ENCODE measurements at places on chromosomes 5 and 9.

DNA sequence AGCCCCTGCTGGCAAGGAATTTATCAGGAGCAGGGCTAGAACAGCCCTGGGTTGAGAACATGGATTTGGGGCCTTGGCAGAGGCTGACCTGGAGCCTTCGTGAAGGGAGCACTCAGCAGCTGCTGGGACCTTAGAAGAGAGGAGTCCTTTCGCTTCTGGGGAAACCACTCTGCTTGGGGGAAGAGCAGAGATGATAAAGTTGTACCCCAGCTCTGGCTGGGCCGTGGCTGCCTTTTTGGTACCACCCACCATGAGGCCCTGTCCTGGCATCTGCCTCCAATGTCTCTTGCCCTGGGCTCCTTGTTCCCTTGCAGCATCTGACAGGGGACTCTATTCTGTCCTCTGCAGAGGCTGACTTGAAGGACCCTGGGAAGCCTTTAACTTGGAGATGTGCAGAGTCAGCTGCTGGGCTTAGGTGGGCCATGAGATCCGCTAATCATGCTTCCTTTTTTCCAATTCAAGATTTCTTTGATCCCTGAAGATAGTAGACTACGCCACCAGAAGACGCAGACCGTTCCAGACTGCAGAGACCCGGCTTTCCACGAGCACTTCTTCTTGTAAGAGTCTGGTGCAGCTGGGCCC is 20.2 kb downstream of the RGS3 start:
- no peak for DNase-seq

- DNase-seq, result no peak
Observed at GRCh38 chr9:93087971-93088655, 7.9 kb upstream of the CARD19 start.

DNA sequence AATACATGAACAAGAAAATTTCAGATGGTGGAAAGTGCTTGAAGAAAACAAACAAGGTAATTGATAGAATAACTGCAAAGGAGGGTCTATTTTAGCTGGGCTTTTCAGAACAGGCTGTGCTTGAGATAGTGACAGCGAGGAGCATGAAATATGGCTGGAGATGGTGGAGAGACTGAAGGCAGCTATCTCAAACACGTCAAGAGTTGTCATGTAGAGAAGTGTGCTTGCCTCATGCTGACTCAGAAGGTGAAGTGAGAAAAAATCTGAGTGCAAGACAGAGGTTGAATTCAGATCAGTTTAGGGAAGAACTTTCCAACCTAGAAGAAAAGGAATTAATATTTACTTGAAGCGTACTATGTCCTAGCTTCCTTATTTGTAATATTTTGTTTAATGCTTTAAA is 115.5 kb upstream of the RANBP3L start:
- no peak for DNase-seq

DNA sequence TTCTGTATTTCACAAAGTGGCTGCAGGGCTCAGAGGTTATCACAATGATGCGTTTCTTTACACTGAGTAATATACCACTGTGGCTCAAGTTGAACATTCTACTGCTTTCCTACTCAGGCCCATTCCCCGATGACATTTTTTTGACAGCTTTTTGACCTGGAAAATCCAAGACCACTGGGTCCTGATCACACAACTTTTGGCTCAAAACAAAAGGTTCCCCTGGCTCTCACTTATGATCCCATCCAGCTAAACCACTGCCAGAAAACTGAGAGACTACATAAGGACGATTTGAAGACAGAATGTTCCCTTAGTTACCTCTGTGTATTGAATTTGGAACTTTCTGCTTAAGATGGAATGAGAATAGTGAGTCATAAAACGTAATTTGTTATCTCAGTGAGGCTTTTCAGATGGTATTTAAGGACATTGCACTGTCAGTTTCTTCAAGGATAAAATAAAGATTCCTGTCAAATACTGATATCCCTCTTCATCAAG is 78.0 kb upstream of the FBXL7 start:
- DNase-seq, result no peak

GRCh38 chr5:100516285-100516684 is 18.9 kb upstream of the FAM174A start:
- no peak for DNase-seq

DNA sequence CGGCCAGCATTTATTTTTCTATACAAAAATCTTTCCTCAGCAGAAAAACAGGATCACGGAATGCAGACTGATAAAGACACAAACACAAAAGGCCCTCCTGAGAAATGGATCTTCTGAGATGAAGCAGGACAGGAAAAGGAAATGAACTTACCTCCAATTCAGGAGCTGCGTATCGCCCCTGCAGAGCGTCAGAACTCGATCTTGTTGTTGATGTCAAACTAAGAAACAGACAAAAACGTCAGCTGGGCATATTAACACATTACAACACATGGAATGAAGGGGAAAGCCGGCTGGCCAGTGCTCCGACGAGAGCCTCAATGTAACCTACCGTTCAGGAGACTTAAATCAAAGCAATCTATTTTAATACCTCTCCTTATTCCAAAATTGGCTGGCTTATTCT is 105.1 kb downstream of the SERINC5 start:
- no peak for DNase-seq

- DNase-seq, result no peak
Observed at GRCh38 chr9:99129091-99129490, 24.2 kb downstream of the TGFBR1 start.

- no peak for DNase-seq
Observed at GRCh38 chr5:74239261-74239660, 401.3 kb downstream of the ENC1 start.

DNA sequence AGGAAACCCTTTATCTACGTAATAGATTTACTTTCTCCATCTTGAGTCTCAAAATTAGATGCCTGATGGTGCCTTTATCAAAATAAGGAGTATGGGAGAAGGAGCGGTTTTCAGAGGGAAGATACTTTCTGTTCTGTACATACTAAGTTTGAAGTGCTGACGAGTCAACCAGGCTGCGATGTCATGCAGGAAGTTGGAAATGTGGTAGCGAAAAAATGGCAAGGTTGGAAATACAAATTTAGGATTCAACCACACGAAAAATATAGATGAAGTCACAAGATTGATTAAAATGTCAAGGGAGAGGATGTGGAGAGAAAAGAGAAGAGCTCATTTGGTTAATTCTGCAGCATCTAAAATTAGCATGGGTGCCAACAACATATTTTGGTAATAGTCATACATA is 129.5 kb downstream of the FOXD1 start:
- DNase-seq, result no peak

GRCh38 chr9:76297721-76298239 is 96.4 kb downstream of the RFK start:
- DNase-seq, result no peak

DNA sequence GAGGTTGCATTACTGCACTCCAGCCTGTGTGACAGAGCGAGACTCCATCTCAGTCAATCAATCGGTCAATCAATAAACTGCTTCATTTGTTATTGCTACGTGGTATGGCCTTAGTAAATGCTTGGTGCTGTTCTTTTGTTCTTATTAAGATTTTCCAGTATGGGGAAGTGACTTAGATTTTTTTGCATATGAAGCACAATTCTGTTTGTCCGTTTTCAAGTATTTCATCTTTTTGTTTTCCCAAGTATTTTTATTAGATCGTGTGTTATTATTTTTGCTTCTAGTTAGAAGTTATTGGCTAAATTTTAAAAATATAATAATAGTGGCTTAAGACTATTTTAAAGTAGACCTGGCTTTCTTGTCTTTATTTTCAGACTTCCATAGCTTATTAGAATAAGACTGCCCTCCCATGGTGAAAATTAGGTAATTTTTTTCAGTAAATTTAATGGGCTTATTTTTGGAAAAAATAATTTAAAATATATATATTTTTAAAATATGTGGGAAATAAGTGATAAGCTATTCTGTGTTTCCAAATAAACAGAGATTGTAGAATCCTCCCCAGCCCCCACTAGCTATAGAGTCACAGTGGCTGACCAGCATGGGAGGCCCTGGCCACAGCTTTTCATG is 14.7 kb upstream of the OMD start:
- DNase-seq, result no peak

GRCh38 chr9:83714329-83714728 is 6.6 kb upstream of the UBQLN1 start:
- no peak for DNase-seq

DNA sequence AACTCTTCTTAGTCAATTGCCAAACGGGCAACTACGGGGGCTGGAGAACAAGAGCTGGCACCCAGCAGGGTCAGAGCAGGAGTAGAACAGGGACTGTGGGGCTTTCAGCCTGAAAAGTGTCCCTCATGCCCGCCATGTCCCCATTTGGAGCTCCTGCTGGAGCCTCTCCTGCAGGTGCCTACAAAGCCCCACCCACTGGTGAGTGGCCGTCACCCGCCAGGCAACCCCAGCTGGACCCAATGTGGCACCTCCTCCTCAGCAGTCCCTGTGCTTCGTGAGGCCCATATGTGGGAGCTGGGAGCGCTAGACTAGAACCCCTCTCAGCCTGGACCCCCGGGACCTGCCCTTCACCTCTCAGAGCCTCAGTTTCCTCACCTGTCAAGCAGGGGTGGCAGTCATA is 40.9 kb downstream of the VAV2 start:
- no peak for DNase-seq

GRCh38 chr5:131280417-131280816 is 16.6 kb downstream of the CDC42SE2 start:
- no peak for DNase-seq

DNA sequence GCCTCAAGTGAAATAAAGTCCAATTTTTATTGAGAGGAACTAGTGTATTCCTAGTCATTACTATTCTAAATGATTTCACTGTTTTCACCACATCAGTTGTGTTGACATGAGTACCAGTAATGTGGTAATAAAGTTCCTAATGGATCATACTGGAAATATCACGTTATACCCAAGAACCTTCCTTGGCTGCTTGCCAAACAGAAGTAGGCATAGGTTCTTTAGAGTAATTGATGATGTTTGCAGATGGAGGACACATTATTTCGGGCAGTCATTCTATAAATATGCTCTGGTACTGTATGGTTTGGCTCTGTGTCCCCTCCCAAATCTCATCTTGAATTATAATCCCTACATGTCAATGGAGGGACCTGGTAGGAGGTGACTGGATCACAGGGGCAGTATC is 15.1 kb downstream of the SNCAIP start:
- no peak for DNase-seq

DNA sequence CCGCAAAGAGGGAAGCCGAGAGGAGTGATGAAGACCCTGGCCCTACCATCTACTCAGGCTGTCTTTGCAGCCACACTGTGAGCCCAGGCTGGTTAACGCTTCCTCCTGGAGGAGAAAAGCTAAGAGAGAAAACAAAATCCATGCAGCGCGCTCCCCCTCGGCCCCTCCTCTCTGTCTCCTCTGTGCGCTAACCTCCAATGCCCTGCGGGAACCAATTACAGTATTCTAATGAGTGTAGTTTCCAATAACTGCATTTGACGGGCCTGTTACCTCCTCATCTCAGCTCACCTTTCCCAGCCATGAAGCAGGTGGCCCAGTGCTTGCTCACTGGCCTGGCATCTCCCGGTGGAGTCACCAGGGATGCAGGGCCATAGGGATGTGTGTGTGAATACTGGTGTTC is 565.5 kb downstream of the EBF1 start:
- DNase-seq, result no peak

- no peak for DNase-seq
Observed at GRCh38 chr9:123669346-123669745, 260.6 kb downstream of the DENND1A start.

- DNase-seq, result no peak
Observed at GRCh38 chr5:53956196-53956595, 354.2 kb downstream of the ARL15 start.

GRCh38 chr5:35623991-35624390 is 6.3 kb downstream of the SPEF2 start:
- DNase-seq, result no peak

- DNase-seq, result no peak
Observed at GRCh38 chr5:127186657-127187056, 103.9 kb upstream of the MEGF10 start.

DNA sequence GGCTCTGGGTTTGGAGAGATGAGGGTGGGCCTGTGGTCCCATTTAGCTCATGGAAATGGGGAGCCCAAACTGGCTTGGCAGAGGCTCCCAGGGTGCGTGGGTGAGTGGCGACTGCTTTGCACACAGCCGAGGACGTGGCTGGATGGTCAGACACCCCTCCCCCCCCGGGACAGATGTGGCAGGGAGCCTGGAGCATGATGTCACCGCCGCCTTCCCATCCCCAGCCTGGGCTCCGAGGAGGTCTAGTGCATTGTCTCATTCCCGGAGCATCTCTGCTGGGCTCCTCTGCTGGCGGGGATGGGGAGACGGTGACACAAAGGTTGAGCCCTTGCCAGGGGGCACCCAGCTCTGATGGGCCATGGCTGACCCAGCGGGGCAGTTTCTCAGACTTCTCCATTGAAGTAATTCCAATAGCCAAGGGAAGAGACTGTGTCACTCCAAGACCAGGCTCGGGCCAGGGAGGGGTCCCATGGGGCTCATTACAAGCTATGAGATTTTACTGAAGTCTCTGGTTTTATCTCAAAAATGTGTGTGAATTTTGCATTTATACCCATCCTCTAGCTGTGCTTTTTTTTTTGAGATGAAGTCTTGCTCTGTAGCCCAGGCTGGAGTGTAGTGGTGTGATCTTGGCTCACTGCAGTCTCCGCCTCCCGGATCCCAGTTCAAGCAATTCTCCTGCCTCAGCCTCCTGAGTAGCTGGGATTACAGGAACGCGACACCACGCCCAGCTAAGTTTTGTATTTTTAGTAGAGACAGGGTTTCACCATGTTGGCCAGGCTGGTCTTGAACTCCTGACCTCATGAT is 36.1 kb downstream of the HMCN2 start:
- DNase-seq, result no peak

DNA sequence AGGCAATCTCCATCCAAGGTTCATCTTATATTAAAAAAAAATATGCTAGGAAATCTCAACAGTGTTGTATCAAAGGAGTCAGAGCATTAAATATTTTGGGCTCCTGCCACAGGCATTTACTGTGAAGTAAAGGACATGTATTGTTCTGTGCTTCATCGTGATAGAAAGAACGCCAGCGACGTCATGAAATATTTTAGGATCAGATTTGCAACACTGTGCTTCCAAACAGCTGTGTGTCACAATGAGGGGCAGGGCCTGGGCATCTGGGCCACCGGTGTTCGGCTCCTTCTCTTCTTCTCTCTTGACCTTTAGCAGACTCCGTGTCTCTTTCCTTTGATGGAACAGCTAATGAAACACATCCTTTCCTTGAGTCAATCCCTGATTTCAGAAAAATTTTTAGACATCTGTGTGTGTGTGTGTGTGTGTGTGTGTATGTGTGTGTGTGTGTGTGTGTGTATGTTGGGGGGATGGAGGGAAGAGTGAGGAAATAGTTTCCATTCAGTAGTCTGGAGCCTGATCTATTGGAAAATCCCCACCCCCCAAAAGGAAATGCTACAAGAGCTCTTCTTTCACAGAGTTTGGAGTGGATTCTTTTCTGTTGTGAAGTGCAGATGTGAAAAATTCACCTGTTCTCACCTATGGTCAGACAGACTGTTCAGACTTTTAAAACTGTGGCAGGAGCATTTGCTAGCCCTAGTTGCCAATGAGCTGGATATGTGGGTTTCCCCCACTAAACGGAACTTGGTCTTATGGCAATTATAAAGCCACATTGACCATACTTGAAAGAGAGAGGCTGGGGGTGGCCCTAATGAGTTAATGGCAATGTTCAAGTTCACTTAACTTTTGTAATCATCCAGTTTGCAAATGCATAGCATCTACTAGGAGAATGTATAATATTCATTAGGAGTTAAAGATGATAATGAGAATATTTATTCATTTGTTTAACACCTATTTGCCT is 18.1 kb upstream of the TNC start:
- DNase-seq, result no peak

- DNase-seq, result no peak
Observed at GRCh38 chr9:90034071-90034470, 429.3 kb downstream of the GADD45G start.

Measured in activated naive CD8-positive, alpha-beta T cell treated with anti-CD3 and anti-CD28 coated beads, Interleukin-2, amount 50 U/mL, for 24 hours (primary cell).